ENCODE measurements at places on chromosomes 12 and 14. TPM values are rescaled to one million over a fixed set of nuclear protein-coding genes. Genes with fewer than 3 reads are reported as not detected.

PIWIL1 gene
- total RNA-seq: not detected

SYNDIG1L gene
- not detected for total RNA-seq

DNA sequence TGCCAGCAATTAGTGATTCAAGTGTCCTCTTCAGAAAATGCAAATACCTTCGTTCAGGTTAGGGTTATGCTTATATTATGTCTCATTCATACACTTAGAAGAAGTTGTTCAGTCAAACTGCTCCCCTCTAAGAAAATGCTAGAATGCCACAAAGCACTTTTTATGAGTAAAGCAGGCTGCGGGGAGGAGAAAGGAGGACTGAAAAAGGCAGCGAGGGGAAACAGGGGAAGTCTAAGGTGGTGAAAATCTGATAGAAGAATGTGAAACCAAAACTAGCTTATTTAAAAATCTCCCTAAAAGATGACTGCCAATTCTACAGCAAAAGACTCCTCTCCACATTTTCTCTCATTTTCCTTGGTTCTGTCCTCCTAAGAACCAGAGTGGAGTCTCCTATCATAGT lies 70.1 kb downstream of the PRKD1 start:
- no peak for DNase-seq

GRCh38 chr12:19988948-19989347 lies 379.4 kb upstream of the PDE3A start:
- no peak for DNase-seq

DNA sequence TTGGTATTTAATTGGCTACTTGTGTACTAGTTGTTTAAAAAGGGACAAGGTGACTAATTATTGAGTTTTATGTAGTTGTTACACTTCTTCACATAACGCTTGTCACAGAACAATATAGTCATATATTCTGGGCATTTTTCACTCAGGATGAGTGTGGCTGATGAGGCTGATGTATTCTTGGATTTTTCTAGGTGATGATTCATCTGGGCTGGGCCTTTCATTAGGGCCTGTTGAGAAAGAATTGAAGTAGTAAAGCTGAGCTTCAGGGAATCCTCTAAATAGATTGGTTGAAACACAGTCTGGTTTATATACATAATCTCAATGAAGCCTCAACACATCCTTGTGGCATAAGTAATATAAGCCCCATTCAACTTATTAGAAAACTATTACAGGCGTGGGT lies 445.7 kb downstream of the DAD1 start:
- DNase-seq: no peak

GRCh38 chr14:83632375-83632774 lies 1897.6 kb upstream of the FLRT2 start:
- DNase-seq: no peak

- no peak for DNase-seq
Measured at GRCh38 chr12:2625289-2625612, 169.5 kb upstream of the FKBP4 start.

- no peak for DNase-seq
Measured at GRCh38 chr14:76581592-76581991, 179.7 kb upstream of the VASH1 start.

Data from psoas muscle (tissue), 8 donors.